ENCODE measurements at places on chromosomes 5 and 9.

DNA sequence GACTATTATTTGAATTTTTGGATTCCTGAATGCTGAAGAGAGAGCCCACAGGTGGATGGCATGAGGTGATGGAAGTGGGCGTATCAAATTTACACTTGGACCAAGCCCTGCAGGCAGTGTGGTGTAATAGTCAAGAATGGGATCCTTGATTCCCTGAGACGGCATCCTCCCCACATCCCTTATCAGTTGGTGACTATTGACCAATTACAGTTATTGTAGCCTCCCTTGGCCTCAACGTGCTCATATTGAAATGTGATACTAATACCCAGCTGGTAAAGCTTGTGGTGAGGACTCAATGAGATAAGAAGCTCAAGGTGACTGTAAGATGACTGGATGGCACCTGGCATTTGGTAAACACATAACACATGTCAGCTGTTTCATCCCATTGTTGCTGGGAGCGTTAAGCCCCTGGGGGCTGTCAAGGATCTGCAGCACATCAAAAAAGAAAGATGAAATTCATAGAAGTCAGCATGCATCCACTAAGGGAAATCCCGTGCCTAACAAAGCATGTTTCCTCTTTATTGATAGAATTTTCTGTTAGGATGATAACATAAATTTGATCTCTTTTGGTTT lies 65.6 kb upstream of the IRX2 start:
- no peak for DNase-seq

DNA sequence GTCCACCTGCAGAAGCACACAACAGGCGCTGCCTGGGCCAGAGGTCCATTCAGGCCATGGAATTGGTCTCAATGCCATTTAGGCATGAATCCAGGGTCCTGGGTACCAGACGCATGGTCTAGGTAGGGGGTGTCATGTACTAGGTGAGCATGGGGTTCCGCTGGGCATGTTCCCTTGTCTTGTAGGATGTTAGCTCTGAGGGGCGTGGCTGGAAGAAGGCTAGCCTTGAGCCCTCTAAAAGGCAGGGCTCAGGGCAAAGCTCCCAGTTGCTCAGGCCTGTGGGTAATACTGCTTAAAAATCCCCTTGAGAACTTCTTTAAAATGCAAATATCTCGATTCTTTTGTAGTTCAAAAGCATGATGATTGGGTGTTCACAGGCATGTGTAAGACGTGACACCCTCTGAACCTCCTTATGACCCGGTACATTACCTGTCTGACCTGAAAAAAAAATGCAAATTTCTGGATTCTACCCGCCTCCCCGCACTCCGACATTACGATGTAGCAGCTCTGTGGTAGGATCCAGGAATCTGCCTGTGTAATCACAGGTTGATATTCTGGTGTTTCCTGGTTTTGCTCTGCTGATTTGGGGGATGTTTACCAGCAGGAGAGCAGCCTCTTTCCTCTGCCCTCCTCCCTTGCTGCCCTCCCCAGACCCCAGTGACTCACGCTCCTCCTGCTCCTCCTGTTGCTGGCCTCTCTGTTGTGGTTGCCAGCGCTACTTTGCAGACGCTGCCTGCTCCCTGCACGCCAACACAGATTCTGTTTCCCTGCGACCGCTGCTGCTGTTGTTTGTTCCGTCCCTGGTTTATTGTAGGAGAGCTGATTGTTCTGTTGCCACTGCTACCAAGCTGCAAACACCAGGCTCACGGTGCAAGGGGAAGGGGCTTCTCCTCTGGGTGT lies 5.7 kb downstream of the TMC1 start:
- peak; percentile 54 for DNase-seq

GRCh38 chr5:117204926-117205869 lies 630.6 kb upstream of the SEMA6A start:
- no peak for DNase-seq

DNA sequence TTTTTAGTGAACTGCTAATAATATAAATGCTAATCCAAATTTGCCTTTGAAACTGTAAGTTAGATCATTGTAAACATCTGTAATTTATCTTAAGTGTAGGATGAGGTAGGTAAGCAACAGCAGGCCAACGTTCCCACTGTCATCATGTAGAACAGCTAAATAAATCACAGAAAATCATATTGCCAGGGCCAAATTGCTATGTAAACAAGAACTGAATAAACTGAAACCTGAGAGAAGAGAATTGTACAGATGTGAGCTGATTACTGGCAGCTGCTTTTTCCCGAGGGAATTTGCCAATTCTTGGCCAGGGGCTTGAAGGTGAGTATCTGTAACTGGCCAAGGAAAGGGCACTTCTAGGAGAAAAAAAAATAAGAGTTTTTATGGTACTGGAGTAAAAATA lies 97.6 kb downstream of the CDH10 start:
- no peak for DNase-seq

GRCh38 chr9:136539427-136540421 lies 6.1 kb downstream of the NOTCH1 start:
- DNase-seq, result peak; percentile 94

DNA sequence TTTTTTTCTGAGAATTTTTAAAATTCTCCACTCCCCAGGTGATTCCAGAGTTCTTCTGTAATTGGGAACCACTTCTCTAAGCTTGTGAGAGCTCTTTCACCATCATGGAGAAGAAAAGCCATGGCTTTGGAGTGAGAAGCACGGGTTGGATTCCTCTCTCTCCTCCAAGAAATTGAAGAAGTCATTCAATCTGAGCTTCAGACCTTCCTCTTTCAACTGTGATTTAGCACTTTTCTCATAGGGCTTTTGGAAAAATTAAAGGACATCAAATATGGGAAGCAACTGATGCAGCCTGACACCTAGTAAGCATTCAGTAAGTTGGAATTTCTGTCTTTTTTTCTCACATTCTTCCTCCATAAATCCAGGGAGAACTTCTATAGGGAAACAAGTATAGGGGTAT lies 580.4 kb upstream of the KLF4 start:
- no peak for DNase-seq

DNA sequence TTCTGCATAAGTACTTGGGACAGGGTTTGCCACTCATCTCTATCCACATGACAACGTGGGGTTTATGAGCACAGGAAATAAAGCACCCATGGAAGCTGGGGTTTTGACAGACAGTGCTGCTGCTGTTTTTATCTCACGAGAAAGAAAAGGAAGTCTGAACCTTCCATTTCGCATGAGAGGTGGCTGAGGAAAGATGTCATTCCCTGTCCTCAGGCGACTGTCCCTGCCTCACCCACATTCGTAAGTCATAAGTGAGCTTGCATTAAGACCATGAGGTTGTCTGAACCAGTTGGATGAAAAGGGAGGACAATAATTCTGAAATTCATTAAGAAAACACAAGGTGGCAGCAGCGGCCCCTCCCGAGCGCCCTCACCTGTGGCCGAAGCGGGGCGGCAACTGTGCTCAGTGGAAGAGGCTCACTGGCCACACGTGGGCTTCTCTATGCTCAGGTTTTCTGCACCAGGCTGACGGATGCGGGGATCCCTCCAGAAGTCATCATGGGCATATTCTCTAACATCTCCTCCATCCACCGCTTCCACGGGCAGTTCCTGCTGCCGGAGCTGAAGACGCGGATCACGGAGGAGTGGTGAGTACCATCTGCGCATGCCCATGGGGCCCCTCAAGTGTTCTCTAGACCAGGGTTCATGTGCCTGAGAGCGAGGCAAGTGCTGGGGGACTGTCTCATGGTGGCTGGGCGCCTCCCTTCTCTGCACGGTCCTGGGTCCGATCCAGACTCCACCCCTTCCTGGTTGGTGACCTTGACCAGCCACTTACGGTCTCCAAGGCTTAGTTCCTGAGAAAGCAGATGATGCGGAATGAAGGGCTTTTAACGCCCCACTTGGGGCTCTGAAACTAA lies 54.7 kb upstream of the SUSD3 start:
- DNase-seq, result peak; percentile 57

DNA sequence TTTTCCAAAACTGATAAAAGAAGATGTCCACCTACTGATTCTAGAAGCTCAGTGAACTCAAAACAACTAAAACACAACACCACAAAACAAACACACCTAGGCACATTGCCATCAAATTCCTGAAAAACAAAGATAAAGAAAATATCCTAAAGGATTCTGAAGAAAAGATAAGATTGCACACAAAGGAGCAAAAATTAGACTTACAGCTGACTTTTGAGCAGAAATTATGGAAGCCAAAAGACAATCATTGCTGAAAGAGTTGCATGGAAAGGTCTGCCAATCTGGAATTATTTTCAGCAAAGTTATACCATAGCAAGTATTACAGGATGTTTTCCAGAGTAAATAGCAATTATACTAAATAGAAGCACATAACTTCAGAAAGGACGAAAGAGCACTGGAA lies 128.2 kb upstream of the IRX2 start:
- DNase-seq, result no peak

DNA sequence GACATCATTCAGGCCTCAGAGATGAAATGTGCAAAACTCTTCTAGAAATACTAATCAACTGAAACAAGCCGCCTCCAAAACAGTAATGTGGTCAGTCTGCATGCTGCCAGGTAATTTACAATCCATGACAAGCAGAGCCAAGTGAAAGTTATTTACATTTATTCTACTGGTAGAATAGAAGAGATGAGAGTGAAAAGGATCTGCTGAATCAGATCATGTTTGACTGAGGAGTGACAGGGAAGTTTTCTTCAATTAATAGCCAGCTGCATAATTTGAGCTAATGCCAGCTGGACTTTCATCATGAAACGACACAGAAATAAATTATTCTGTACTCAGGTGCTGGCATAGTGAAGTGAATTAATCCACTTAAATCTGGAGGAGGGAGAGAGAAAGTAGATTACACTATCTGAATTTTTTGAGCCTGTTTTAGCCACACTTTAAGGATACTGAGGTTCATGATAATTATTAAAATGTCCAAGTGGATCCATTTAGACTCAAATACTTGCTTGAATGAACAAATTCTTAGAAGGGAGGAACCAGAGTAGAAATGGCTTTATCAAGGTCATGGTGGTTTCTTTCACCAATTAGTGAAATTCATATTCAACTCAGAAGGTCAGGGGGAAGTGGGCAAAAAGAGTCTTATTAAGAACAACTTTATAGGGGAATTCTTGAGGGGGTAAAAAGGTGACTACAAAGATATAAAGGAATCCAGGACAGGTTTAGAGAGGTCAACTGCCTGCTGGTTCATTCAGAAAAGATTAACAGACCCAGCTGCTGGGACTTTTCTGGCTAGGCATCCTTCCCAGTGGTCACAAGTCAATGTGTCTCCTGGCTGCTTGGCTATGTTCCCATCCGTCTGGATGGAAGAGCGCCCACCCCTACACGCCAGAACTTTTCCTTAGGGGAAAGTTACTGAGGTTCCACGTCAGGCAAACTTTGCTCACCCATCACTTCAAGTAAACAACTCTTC lies 350.4 kb downstream of the PDE4D start:
- no peak for DNase-seq

DNA sequence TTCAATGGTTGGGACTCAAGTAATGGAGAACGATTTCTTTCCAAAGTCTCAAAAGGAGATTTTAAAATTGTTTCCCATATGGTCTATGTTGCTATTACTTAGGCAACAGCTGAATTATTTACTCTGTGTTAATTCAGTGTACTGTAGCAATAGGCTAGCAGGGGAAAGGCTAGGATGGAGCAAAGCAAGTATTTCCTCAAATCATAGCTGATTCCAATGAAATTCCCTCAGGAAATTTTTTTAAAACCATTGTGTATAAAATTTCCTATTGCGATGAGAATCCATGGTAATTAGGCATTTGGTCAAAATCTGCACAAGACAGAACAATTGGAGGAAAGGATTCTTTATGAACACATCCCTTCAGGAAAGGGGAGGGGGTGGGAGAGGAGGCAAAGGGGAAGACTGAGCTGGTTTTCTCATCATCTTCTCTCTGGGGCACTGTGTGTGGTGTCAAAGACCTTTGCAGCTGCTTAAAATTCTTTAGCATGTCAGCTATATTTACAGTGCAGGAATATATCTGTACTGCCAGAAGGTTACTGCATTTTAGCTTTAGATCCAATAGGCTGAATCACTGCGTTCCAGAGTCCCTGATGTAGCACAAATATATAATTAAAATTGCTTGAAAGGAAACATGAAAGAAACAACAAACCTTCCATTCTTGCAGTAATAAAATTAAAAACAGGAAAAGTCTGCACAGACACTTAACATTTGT lies 95.3 kb downstream of the ZNF608 start:
- DNase-seq, result no peak

DNA sequence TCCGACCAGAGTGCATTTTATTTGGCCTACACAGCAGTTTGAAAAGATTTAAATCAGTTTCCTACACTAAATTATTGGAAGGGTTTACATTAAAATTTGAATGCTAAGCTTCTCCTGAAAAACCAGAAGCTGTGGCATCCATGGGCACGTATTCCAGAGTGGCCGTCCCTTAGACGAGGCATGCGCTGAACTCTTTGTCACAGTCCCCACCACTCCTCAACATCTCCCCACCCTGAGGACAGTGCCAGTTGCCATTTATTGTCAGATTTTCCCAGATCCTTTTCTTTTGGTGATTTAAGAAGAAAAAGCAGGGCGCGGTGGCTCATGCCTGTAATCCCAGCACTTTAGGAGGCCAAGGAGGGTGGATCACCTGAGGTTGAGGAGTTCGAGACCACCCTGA lies 39.9 kb upstream of the UNC5A start:
- DNase-seq, result no peak

- no peak for DNase-seq
Measured at GRCh38 chr5:179780362-179780761, 13.4 kb upstream of the LTC4S start.

- DNase-seq, result no peak
Measured at GRCh38 chr5:112348387-112348786, 70.7 kb downstream of the EPB41L4A start.

DNA sequence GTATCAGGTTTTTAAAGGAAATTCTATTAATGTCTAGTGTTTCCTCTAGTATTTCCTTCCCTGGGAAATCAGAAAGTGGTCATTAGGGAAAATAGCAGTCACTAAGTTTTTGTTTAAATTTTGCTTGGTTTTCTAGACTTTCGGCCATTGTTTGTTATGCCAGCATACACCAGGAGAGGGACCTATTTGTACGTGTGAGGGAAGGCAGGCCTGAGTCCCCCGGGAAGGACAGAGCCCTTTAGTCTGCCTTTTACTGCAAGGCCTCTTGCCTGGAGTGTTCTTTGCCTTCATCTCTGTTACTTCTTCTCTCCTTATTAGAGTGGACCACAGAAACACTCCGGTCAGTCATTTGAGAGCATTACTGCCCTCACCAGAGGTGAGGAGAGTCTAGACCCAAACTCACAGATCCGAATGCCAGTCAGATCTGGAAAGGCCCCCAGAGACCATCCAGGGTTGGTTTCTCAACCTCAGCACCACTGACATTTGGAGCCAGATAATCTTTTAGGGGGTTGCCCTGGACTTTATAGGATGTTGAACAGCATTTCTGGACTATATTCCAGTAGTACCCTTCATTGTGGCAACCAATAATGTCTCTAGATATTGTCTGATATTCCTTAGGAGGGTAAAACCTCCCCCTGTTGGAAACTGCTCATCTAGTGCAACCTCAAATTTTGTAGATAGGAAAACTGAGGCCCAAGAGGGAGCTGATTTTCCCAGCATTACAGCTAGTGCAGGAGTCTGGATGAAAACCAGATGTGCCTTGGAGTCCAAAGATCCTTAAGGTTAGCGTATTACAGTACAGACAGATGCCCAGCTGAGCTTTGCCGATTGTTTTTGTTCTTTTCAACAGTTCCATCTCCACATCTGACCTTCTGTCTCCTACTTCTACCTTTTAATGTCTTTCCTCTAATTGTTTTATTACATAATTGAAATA lies 93.0 kb upstream of the NIPAL4 start:
- no peak for DNase-seq

- no peak for DNase-seq
Measured at GRCh38 chr5:83914199-83914598, 193.5 kb upstream of the HAPLN1 start.
